ENCODE measurements at places on chromosomes 12 and 14.
A peak's percentile ranks its signal among the peaks of the same experiment; 100 is the strongest.

GRCh38 chr14:66662374-66662773, 154.4 kb downstream of the GPHN start:
- no peak overlapping the region for H3K27ac ChIP-seq
- H3K27me3 ChIP-seq, result no peaks in the 10 kb centered on the region
- H3K4me3 ChIP-seq, result no peak overlapping the region
- no peaks in the 10 kb centered on the region for H3K4me1 ChIP-seq

GRCh38 chr14:100146531-100147091, 12.8 kb downstream of the DEGS2 start:
- peaks cover 29% of the 10 kb centered on the region for H3K4me1 ChIP-seq
- H3K36me3 ChIP-seq, result peaks cover 18% of the 10 kb centered on the region
- H3K27me3 ChIP-seq, result no peaks in the 10 kb centered on the region
- H3K27ac ChIP-seq, result peak overlapping the region; percentile 64
- no peak for DNase-seq
- H3K4me3 ChIP-seq, result no peak overlapping the region

- H3K36me3 ChIP-seq, result peaks cover 52% of the 10 kb centered on the region
- DNase-seq, result no peak
- H3K27me3 ChIP-seq, result no peaks in the 10 kb centered on the region
- no peak overlapping the region for H3K27ac ChIP-seq
These were observed 55.6 kb downstream of the NIN start for GRCh38 chr14:50775357-50775756.

DNA sequence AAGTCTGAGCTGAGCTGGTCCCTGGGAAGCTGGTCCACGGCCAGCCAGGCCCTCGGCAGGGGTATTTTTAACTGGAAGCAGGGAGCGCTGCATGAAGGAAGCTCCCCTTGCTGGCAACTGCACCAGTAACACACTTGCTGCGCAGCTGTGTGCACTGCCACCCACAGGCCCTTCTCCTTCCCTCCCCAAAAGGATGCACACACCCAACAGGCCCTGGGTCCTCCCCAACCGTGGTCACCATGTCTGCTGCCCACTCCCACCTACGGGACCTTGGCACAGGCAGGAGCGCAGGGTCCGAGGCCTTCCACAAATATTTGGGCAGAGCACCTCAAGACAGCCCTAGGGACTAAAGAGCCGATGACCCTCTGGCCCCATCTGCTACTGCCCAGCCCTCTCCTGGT, 157.0 kb upstream of the PRMT8 start:
- H3K27ac ChIP-seq, result no peak overlapping the region
- H3K4me3 ChIP-seq, result no peak overlapping the region

DNA sequence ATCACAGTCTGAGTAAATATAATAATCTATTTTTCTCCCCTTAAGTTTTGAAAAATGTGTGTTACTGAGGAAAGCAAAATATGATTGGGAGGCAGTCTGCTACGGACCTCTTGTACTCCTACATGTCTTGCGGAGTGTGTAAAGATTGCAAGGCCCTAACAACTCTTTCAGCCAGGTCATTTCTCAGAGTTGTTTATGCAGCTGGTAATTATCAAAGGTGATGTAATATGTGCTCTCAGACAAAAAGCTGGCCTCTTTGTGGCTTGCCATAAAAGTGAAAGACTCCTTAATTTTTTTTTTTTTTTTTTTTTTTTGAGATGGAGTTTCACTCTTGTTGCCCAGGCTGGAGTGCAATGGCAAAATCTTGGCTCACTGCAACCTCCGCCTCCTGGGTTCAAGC, 40.5 kb upstream of the MON2 start:
- no peak overlapping the region for H3K4me3 ChIP-seq
- no peak for DNase-seq
- H3K27ac ChIP-seq, result no peak overlapping the region
- H3K4me1 ChIP-seq, result no peaks in the 10 kb centered on the region
- H3K36me3 ChIP-seq, result no peaks in the 10 kb centered on the region
